CD4-positive, alpha-beta T cell treated with Interleukin-1 beta for 1 hour (primary cell): ENCODE measurements at places on chromosomes 7 and 10.

- no peak for DNase-seq
Observed at GRCh38 chr7:81002421-81002820, 83.6 kb upstream of the SEMA3C start.

DNA sequence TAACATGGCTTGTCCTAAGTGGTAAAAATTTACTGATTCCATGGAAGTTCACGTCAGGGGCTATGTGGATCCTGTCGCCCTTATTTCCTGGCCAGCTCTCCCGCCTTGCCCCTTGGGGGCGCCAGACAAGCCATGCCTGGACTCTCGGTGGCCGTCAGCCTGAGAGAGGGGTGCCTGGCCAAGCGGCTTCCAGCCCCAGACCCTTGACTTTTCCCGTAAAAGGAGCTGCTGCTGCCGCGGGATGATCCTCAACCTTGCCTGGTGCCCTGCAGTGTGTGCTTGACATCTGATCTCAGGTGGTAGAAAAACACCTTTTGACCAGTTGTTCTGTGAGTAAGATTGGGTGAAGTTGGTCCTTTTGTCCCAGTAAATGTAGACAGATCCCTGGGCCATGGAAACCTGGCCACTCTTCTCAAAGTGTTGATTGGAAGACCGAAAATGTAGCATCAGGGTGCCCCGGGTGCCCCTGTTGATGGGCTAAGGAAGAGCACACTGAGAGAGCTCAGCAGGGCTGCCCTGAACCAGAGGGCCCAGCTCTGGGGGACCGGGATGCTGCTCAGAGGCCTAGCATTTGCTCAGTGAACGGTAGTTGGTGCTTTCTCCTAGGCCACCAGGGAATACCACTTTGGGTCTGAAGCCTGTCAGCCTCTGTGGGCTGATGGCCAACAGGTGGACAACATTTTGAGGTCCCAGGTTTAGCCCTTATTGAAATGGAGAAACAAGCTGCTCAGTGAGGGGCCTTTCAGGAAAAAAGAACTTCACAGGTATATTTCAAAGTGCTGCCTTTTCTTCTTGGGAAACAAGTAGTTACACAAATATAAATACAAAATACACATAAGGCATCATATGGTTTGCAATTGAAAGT lies 162.5 kb downstream of the LRMDA start:
- no peak for DNase-seq

- DNase-seq, result no peak
Observed at GRCh38 chr7:130292682-130293257, at the start of gene CPA4. TSS of gene CPA4 (plus strand) at chr7:130293161. CDS start at chr7:130293181, 20 bp downstream.

GRCh38 chr10:85316276-85316675 lies 987.9 kb downstream of the CCSER2 start:
- no peak for DNase-seq

DNA sequence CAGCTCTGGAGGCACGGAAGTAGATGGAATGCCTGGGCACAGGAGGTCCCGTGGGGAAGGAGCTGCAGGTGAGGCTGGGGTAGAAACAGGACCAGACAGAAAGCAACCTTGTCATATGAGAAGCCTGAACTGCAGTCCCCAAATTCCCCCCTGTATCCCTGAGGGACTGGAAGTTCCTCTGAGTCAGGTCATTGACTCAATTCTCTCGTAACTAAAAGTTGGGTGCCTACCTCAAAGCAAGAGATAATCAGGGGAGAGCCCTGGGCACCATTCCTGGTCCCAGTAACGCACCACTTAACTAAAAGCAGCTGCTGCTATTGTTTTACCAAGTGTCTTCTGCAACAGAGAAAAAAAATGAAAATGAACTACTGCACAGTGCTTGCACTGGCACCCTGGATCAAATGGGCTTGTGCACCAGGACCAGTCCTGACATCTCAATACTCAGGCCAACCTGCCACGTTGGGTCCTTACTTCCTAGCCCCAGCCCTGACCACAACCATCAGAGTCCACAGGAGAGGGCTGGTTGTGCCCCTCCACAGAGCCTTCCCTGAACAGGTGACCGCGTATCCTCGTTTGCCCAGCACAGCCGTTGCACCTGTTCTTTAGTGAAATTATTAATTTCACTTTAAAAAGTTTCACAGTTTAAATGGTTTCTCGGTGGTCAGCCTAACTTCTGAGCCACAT lies 79.3 kb downstream of the GRID1 start:
- DNase-seq, result no peak

- no peak for DNase-seq
Observed at GRCh38 chr10:116917481-116917880, 68.2 kb downstream of the ENO4 start.

DNA sequence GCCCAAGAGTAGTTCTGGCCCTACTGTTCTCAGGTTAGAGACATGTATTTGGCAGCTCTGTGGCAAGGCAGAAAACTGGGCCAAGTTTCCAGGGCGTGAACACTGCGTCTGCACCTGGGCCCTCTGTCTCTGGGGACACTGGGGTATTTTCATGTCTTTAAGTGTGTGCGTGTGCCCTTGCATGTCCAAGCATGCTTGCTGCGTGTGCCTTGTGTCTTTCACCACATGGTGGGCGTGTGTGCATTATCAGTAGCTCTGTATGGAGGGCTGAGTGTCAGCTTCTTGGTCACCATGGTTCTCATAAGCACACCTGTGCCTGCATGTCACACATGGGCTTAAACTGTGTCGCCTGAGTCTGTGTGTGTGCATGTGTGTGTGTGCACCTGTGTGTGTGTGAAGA lies 69.3 kb downstream of the HIPK2 start:
- DNase-seq, result no peak

- DNase-seq, result no peak
Observed at GRCh38 chr7:34315032-34315431, 343.0 kb upstream of the NPSR1 start.

GRCh38 chr7:157293413-157293788 lies 43.4 kb upstream of the DNAJB6 start:
- no peak for DNase-seq

- DNase-seq, result no peak
Observed at GRCh38 chr10:30911303-30911863, 120.3 kb downstream of the ZNF438 start.
